ENCODE measurements at places on chromosomes 5 and 9.

- no peak for DNase-seq
Observed at GRCh38 chr5:78953092-78953800, 31.9 kb downstream of the ARSB start.

DNA sequence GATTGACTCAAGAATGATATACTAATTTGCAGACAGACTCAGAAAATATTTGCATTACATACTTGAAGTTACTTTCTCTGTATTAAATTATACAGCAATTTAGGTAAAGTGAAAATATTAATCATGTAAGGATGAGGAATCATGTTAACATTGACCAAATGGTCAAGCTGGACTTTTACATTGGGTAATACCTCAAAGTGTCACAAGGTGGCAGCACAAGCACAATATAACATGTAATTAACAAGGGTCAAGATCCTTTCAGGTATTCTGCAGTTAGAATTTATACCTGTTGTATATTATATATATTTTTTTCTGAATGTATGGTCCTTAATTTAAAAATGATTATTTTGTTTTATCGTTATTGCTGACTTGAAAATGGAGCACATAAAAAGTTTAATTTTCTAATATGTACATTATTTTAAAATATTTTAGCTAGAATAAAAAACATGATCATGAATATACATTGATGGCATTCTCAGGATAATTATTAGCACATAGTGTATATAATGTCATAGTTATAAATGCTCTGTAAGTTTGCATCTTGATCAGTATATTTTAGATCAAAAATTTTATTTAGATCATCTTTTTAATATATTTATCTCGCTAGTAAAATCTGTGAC is 8.6 kb downstream of the HAPLN1 start:
- no peak for DNase-seq

DNA sequence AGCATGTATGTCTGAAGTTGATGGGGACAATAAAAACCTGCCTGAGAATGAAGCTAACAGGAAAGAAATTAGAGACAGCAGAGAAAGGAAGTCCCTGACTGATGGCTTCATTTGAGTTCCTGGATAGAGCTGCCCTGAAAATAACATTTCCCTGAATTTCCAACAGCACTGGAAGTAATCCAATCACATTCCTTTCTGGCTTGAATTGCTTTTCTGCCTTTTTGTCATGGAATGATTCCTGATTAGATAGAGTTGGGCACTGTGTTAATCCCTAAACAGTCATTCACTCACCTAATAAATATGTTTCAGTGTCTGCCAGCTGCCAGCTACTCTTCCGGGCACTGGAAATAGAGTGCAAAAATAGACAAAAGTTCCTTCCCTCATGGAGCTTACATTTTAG is 30.0 kb upstream of the SH3RF2 start:
- no peak for DNase-seq

GRCh38 chr9:28961623-28962022 is 1388.3 kb upstream of the C9orf72 start:
- DNase-seq: no peak

- no peak for DNase-seq
Observed at GRCh38 chr5:154542581-154542980, 64.6 kb upstream of the HAND1 start.

DNA sequence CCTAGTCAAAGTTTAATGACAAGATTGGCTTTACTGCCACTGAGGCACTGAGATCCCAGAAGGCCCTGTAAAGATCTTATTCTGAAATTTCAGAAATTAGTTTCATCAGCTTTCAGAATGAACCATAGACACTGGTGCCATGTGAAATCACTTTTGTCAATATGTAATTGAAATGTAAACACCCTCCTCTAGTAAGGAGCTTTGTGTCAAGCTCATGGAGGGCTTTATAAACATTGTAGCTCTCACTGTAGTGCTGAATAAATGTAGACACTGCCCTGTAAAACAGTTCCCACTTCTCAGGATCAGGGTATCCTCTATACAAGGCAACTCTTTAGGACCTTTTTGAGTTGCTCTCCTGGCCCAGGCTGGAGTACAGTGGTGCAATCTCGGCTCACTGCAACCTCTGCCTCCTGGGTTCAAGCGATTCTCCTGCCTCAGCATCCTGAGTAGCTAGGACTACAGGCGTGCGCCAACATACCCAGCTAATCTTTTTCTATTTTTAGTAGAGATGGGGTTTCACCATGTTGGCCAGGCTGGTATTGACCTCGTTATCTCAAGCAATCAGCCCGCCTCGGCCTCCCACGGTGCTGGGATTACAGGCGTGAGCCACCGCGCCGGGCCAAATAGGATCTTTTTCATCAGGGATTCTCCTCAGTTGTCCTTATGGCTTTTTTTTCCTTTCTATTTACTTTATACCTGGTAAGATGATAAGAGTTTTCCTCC is 1823.9 kb upstream of the CDH9 start:
- no peak for DNase-seq

DNA sequence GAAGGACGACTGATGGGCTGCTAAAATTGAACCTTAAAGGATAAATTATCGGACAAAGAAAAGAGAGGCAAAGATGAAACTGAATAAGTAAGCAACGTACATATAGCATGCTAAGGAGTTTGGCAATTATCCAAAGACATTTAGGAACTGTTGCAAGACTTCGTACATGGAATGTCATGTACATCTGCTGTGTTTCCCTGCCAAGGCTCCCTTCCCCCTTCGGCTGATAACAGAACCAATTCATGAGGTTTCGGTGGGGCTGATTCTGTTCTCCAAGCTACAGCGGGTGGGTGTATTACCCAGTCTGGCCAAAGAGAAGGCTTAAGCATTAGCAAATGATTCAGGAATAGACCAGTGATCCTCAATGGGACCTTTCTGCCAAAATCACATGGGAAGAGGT is 190.9 kb upstream of the FREM1 start:
- no peak for DNase-seq

GRCh38 chr5:133401731-133402347 is 210.5 kb downstream of the FSTL4 start:
- DNase-seq: no peak

- no peak for DNase-seq
Observed at GRCh38 chr5:159459951-159460538, 129.8 kb upstream of the IL12B start.

DNA sequence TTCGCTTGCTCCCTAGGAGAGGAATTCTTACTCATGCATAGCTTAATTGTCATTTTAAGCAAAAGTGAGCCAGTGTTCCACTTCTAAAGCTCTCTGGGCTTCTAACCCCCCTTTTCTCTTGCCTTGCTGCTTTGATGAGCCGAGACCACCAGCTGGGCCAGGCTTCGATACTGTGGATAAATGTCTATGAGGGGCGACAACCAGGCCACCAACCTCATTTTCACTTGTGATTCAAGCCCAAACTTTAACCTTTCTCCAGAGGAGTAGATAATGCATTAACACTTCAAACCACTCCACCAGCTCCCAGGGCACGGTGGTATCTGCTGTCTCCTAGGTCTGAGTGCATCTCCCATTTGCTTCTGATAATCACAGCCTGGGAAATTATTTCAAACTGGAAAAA is 205.6 kb downstream of the PSAT1 start:
- no peak for DNase-seq

DNA sequence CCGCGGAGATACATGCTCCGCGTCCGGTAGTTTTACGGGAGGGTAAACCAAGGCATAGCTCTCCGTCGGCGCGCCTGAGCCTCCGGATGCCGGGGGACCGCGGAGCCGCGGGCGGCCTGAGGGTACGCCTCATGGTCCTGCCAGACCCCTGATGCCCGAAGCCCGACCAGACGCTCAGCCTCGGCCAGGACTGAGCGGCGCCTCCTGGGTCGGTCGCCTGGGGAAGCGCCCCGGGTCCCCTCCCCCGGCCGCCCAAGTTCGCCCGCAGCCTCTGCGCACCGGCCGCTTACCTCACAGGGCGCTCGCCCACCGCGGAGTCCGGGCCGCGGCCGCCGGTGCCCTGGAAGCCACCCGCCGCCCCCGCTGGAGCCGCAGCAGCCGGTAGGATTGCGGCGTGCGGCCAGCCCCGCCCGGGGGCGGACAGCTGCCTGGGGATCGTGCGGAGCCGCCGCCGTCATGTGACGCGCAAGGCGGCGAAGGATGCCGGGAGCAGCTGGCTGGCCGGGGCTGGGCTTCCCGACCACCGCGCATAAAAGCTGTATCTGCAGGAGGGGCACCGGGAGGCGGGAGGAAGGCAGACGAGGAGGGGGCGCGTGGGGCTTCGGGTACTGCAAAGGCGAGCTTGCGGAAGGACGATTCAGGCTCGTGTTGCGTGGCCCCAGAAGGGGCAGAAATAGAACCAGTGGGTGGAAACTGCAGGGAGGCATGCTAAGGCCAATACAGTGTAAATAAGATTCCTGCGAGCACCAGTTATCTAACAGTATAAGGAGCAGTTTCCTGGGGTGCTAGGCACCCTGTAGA is at the start of gene FBXO10:
TSS of gene FBXO10 (minus strand) at position 460 of the 801 bp plus-strand sequence. CDS start 34,612 bp downstream, outside the sequence.
- no peak for DNase-seq

DNA sequence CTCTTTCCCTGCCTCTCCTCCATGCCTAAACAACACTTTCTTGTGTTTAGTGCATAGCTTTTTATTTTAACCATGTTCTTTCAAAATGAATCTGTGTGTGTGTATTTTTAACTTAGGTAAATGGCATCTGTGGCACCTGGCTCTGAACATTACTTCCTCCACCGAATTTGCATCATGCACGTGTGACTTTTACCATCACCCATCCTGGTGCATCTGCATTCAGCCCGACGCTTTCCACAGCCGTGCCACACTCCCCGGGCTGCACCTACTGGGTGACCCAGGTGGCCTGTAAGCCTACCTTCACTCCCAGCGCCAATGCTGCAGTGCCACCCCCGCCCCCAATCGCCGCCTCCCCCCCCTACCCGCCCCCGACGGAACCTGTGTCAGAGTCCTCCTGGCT is 12.7 kb upstream of the FCN1 start:
- DNase-seq: no peak

DNA sequence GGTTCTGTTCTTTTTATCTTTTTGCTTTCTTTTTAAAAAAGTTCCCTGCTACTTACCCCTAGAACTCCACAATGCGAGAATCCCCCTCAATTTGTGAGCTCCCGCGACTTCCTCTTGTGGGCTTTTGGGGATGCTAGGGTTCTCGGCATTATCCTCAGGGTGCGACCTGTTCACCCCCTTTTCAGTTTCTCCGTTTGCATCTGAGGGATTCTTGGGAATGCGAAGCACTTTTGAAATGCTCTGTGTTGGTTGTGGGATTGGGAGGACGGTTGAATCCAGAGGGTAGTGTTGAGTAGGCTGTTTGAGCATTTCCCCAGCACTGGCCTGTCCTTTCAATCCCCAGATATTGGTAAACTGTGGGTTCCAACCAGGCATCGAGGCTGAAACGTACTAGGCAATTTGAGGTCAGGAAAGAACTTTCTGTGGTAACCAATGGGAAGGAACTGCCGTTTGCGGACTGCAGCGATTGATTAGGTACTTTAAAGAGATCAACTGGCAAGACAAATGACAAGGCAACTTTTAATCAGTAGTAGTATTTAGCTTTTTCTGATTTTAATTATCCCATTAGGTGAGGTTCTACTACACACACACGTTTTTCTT is 415 bp downstream of the XRCC4 start:
- DNase-seq: no peak

DNA sequence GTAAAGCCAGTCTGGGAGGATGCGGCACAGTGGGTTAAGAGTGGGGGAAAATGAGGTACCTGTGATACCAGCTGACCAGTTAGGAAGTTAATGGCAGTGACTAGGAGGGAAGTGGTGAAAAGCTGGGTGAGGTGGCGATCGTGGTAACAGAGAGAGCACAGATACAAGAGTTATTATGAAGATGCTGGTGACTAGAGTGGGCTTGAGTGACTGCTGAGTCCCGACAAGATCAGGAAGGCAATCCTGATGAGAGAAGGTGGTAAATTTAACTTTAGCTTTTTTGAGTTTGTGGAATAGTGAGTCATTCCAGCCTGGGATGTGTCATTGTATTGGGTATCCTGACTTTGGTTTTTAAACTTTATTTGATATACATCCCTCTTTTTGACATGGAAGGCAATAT is 38.8 kb downstream of the CMYA5 start:
- no peak for DNase-seq

DNA sequence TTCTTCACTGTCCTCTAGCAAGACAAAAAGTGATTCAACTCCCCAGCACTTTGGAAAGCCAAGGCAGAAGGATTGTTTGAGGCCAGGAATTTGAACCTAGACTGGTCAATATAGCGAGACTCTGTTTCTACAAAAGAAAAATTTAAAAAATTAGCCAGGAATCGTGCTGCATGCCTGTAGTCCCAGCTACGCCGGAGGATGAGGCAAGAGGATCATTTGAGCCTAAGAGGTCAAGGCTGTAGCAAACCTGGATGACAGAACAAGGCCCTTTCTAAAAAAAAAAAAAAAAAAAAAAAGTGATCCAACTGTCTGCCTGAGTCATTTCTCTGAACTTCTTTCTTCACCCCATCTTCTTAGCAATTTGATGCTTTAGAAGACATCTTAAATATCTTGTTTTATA is 12.4 kb downstream of the ITGA2 start:
- DNase-seq: no peak

GRCh38 chr5:82859451-82860140 is 217.6 kb downstream of the TMEM167A start:
- DNase-seq: no peak

GRCh38 chr9:88076286-88077070 is 61.8 kb downstream of the SPATA31C2 start:
- no peak for DNase-seq

Data from activated CD8-positive, alpha-beta memory T cell treated with anti-CD3 and anti-CD28 coated beads for 4 hours (primary cell).